ENCODE measurements at places on chromosomes 12 and 14.

DNA sequence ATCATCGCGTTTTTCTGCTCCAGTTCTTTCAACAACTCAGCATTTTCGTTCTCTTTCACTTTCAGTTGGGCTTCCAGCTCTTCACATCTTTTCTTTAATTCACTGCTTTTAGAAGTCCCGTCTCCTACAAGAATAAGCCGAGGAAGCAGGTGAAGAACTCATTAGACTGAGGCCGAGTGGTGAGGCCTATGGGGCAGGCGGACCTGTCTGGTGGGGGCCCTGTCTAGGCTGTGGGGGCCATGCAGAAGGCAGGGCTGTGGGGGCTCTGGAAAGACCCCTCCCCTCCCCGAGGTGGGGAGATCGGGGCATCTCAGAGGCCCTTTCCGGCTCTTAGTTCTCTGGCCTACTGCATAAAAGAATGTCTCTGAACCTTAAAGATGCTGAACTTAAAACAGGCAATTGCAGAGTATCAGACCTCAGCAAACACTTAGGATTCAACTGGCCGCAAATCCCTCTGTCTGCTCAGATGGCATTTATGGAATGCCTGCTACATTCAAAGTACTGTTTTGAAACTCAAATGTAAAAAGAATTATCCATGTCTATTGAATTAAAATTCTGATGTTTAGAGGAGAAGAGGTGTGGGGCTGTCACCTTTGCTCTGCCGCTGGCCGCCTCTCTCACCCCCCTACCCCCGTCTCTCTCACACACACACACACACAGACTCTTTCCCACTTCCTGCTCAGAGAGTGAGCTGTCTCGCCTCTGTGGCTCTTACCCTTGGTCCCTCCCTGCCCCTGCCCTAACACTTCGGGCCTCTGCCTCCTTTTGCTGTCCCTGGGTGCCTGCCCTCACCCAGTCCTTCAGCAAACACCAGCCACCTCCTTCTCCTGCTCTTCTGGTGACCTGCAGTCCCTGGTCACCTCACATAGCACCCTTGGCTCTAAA lies 34.7 kb downstream of the CCDC92 start:
- peak; percentile 69 for DNase-seq

DNA sequence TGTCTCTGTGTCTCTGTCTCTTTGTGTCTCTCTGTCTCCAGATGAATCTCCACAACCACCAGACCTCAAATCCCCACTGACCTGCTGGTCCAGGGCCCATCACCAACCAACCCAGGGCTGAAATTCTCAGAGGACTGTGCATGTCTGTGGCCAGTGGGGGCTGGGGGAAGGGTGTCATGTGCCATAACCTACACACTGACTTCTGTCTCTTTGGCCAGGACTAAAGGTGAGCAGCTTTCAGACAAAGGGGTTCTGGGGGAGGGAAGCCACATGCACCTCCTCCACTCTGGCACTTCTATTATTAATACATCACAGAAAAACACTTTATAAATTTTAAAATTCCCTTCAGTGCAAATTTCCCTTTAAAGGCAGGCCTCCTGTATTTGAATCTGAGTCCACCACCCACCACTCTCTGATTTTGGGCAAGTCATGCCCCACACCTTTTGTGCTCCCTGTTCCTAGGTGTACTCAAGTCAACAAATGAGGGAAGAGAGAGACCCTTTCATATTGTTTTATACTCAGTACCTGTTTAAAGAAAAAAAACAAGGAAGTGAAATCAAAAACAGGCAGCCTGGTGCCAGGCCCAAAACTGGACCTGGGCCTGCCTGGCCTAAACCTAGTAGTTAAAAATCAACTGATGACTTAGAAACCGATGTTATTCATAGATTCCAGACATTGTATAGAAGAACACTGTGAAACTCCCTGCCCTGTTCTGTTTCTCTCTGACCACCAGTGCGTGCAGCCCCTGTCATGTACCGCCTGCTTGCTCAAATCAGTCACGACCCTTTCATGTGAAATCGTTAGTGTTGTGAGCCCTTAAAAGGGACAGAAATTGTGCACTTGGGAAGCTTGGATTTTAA lies 80.2 kb downstream of the TUNAR start:
- no peak for DNase-seq

- no peak for DNase-seq
These were observed 785.3 kb downstream of the TRHDE start for GRCh38 chr12:73057428-73057827.

DNA sequence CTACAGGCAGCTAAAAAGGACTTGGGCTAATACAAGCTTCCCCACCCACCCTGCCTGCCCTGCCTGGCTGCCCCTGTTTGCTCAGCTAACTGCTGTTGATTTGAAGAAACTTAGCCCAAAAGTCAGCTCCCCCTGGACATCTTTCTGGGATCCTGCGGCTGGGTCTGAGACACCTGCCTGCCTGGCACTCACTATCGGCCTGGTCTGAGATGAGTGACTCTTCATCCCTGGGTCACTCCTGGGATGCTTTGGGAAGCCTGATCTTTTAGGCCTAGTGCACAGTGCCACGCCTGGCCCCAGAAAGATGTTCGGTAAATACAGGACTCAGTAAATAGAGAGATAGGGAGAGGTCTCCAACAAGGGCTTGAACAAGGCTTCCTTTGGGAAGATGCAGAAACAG lies 211.3 kb upstream of the DIO3 start:
- DNase-seq: no peak

- DNase-seq: no peak
These were observed 91.7 kb upstream of the SEL1L start for GRCh38 chr14:81625343-81625742.

GRCh38 chr12:23222801-23223200 lies 597.8 kb downstream of the ETNK1 start:
- no peak for DNase-seq

DNA sequence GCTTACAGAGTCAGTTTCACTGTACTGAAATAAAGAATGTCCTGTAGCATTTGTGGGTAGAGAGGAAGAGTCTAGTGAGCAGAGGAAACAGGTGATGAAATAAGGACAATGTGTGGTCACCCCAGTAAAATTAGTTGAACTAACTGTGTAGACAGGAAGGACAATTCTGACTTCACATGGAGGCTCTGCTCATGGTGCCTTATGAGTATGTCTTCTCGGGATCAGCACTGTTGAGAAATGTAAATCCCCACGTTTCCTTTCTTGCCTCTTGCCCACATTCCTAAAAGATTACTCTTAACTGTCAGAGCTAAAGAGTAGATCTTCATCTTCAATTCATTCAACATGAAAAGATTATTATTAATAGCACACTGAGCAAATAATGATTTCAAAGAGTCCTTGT lies 113.2 kb upstream of the FLRT2 start:
- DNase-seq: peak; percentile 48

- DNase-seq: peak; percentile 49
These were observed 12.4 kb upstream of the PCNX1 start for GRCh38 chr14:70894868-70895267.

GRCh38 chr14:63848890-63849289 lies 3.9 kb upstream of the SYNE2 start:
- DNase-seq: no peak

DNA sequence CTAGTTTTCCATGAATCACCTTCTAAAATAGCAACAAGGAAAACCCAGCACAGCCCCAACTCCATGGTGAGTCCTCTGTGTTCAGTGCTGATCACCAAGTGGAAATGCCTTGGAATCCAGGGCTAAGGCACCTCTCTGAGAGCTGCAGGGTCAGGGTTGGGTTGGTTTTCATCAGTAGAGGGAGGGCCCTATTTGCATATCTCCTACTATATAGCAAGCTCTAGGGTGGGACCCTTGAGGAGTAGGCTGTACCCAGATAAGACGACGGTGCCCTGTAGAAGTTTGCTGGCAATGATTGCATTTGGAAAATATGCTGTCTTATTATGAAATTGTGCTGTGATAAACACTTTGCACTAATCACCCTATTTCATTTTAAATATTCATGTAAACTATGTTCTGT lies 1011.8 kb downstream of the TMEM121 start:
- DNase-seq: no peak

DNA sequence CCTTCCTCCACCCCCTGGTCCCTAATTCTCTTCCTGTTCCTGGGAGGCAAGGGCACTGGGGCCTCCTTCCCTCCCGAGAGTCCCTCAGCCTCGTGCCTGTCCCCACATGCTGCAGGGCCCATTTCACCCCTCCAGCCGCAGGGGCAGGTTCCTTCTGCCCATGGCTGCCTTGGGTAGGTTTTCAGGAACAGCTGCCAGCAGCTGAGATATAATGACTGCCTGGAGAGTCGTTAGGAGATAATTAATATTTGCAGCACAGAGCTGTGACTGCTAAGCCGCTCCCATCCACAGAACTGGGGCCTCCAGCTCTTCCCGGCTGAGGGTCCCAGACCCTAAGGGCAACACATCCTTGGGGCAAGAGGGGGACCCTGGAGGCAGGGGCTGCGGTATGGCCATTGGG lies 211.9 kb upstream of the LHX5 start:
- no peak for DNase-seq

GRCh38 chr12:110688446-110689280 lies at the start of gene HVCN1:
Gene HVCN1 (minus strand): TSS chr12:110689115. CDS start chr12:110683245, 5,870 bp downstream.
- DNase-seq: no peak

GRCh38 chr14:95061317-95062093 lies 95.8 kb downstream of the DICER1 start:
- peak; percentile 77 for DNase-seq

GRCh38 chr14:90612801-90613200 lies 203.4 kb downstream of the TTC7B start:
- DNase-seq: no peak

- peak; percentile 83 for DNase-seq
These were observed 215.9 kb downstream of the CACNA1C start for GRCh38 chr12:2268471-2269286.
